ENCODE measurements at places on chromosomes 6 and 20.
A peak's percentile ranks its signal among the peaks of the same experiment; 100 is the strongest.

DNA sequence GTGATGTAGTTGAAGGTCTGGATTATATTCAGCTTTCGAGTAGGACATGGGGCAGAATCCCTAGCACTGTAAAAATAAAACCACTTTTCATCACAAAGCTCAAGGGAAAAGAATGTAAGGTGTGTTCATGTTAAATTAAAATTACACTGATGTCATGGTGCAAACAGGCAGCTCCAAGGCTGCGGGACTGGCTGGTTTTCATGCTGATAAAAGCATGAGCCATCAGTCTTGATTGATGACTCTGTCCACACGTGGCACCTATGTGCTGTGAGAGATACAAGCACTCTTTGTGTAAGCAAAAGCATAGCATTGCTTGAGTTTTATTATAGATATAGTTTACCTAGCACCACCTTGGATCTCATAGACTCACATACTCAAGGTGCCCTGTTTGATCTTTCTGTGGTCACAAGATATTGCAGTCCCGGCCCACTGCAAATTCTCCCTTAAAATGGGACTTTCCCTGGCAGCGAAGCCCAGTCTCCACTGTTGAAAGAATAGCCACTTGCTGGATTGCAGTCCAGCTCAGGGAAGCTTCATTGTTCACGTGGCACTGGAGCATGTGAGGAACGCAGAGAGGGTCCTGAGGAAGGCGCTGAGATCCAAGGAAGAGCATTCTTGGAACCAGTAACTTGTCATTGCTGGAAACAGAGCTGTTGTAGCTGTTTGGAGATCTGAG, 90.6 kb downstream of the TIAM2 start:
- peaks cover 32% of the 10 kb centered on the region for H3K4me1 ChIP-seq
- DNase-seq = no peak

DNA sequence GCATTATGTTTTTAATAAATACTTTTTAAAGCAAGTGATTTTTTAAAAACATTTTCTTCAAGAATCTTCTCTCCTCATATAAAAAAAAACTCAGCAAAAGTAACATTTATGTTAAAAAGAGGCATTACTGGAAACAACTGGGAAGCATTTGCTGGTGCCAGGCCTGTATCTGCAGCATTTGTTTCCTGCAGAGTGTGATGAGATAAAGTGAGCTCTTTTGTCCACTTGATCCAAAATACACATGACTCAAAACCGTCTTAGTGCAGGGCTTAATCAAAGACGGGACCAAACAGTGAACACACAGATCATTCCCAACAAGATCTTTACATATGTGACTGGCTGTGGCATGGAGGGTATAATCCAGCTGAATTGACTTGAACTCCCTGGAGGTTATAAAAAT, 28.3 kb upstream of the RIPPLY2 start:
- H3K27me3 ChIP-seq = no peaks in the 10 kb centered on the region
- no peak for DNase-seq
- H3K27ac ChIP-seq = no peak overlapping the region
- no peaks in the 10 kb centered on the region for H3K36me3 ChIP-seq

DNA sequence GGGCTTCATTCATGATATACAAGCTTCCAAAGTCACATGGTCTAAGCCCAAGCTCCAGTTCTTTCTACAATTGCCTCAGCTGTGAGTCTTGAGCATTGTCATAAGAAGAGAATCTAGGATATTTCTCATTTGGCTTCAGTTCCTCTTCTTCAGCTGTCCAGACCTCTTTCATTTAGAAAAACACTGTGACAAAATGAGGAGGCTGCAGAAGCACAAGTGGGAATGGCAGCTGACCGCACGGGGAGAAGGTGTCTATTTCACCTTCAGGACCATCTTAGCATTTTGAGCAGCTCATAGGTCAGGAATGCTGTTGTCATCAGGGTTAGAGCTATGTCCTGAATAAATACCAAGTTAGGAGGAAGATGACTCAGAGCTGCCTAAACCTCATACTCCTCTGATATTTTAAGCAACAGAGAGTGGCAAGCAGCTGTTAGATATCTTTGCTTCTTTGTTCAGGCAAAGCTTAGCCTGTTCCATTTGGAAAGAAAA, 390.1 kb upstream of the CITED2 start:
- peaks cover 15% of the 10 kb centered on the region for H3K4me1 ChIP-seq
- no peak for DNase-seq
- H3K36me3 ChIP-seq = no peaks in the 10 kb centered on the region
- no peaks in the 10 kb centered on the region for H3K27me3 ChIP-seq

DNA sequence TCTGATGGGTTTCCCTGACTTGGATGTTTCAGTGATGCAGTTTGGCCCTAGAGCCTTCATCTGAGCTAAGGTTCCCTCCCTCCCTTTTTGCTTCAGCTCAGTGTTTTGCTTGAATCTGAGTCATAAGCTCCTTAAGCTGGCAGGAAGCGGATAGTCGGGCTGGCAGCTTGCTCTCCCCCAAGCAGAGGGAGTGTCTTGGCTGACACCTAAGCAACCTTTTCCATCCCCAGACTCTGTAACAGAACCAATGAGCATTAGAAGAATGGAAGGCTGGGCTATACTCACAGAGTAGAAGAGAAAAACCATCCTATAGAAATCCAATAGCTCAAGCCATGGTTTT, 98.3 kb downstream of the HAO1 start:
- H3K27ac ChIP-seq = no peak overlapping the region
- peaks cover 10% of the 10 kb centered on the region for H3K27me3 ChIP-seq
- no peak overlapping the region for H3K4me3 ChIP-seq
- no peaks in the 10 kb centered on the region for H3K36me3 ChIP-seq
- DNase-seq = no peak

DNA sequence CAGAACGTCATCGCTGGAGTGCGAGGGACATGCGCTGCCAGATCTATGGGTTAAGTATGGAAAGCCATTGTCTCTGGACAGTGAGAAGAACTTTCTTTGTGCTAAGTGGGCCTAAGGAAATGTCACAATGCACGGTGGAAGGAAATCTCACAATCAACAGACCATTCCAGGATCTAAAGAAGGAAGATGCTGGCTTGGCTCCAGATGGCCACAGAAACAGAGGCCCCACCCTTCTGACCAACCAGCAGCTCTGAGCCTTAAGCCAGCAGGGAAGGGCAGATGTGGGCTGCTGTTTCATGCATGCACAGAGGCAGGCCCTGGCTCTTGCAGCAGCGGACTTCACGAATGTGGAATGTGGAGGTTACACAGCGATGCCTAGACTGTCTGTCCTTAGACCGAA, 156.3 kb downstream of the SOBP start:
- no peaks in the 10 kb centered on the region for H3K27me3 ChIP-seq
- H3K4me3 ChIP-seq = no peak overlapping the region
- no peaks in the 10 kb centered on the region for H3K4me1 ChIP-seq
- no peak for DNase-seq
- no peaks in the 10 kb centered on the region for H3K36me3 ChIP-seq

- H3K36me3 ChIP-seq = peaks cover 23% of the 10 kb centered on the region
- DNase-seq = no peak
- no peaks in the 10 kb centered on the region for H3K27me3 ChIP-seq
These were observed 34.5 kb upstream of the MPC1 start for GRCh38 chr6:166417285-166417691.

DNA sequence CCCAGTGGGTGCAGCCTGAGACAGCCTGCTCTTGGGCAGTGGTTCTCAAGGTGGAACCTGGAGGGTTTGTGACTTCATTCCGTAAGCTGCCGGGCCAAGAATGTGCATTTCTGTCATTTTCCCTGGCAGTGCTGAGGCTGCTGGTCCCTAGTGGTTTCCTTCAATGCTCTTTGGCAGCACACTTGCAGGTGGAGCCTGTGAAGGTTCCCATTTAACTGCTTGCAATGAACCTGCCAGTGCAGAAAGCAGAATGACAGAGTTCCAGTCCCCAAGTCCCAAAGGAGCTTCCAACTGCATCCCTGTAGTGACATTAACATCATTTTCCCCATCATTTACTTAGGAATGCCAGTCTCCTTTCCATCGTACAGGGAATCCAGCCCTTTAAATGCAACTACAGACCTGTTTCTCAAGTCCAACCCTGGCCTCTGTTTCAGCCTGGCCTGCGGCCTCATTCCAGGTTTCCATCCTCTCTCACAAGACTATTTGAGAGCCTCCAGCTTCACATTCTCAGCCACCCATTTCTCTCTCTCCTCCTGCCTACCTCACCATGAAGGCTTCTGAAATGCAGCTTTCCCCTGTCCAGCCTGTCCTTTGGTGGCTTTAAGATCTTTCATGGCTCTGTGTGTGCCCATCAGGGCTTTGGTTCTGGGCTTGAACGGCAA, 149.7 kb upstream of the GGTLC1 start:
- H3K36me3 ChIP-seq = no peaks in the 10 kb centered on the region
- H3K27ac ChIP-seq = no peak overlapping the region
- H3K4me1 ChIP-seq = peaks cover 3% of the 10 kb centered on the region
- no peaks in the 10 kb centered on the region for H3K27me3 ChIP-seq
- no peak for DNase-seq

GRCh38 chr6:159978291-159979135, 9.6 kb downstream of the IGF2R start:
- H3K4me1 ChIP-seq = peaks cover 45% of the 10 kb centered on the region
- peak overlapping the region; percentile 84 for H3K27ac ChIP-seq
- DNase-seq = no peak
- H3K4me3 ChIP-seq = no peak overlapping the region

- H3K4me1 ChIP-seq = no peaks in the 10 kb centered on the region
- peaks cover 26% of the 10 kb centered on the region for H3K27me3 ChIP-seq
- H3K36me3 ChIP-seq = no peaks in the 10 kb centered on the region
- no peak overlapping the region for H3K27ac ChIP-seq
- DNase-seq = peak; percentile 80
These were observed 278.4 kb downstream of the LRFN2 start for GRCh38 chr6:40308533-40309306.

DNA sequence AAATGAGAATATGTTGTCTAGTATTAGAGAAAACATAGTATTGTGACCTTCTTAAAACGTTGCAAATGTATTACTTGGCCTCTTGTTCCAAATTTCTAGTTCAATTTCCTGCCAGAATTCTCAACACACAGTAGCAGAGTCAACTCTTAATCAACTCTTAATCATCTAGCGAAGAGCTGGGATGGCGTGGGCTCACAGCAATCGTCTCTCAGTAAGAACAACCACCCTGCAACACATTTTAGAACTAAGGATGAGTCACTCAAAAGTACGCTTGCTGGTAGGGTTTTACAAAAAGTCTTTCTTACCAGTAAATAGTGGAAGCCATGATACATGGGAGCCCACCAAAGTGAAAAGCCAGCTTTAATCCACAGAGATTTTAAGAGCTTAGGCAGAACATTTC, 24.6 kb downstream of the GPR6 start:
- DNase-seq = no peak
- H3K4me3 ChIP-seq = no peak overlapping the region
- H3K27ac ChIP-seq = no peak overlapping the region
- H3K4me1 ChIP-seq = no peaks in the 10 kb centered on the region
- H3K27me3 ChIP-seq = peaks cover 21% of the 10 kb centered on the region

DNA sequence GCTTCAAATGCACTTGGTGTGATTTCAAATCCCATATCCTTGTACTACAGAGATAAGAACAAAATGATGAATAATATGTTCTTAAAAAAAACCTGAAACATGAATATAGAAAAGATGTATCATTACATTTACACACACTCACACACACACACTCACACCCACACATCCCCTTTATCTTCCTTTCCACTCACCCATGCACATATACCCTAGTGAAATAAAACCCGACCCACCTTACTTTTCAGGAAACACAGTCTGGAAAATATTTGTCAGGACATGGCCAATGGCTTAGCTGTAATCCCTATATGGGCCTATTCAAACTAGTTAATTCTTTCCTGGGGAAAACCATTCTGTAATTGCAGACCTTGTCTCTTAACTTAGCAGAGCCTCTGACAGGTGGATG, 60.8 kb upstream of the EDN1 start:
- peaks cover 10% of the 10 kb centered on the region for H3K4me1 ChIP-seq
- H3K4me3 ChIP-seq = no peak overlapping the region
- no peaks in the 10 kb centered on the region for H3K27me3 ChIP-seq
- no peak for DNase-seq
- no peak overlapping the region for H3K27ac ChIP-seq

- H3K27me3 ChIP-seq = no peaks in the 10 kb centered on the region
- H3K4me3 ChIP-seq = no peak overlapping the region
- no peaks in the 10 kb centered on the region for H3K4me1 ChIP-seq
- H3K27ac ChIP-seq = no peak overlapping the region
- DNase-seq = no peak
- no peaks in the 10 kb centered on the region for H3K36me3 ChIP-seq
These were observed 64.6 kb downstream of the RWDD2A start for GRCh38 chr6:83257791-83258190.

- no peak overlapping the region for H3K27ac ChIP-seq
- no peaks in the 10 kb centered on the region for H3K4me1 ChIP-seq
- peaks cover 5% of the 10 kb centered on the region for H3K27me3 ChIP-seq
- no peak overlapping the region for H3K4me3 ChIP-seq
These were observed 23.6 kb downstream of the HMGN4 start for GRCh38 chr6:26561533-26562466.

DNA sequence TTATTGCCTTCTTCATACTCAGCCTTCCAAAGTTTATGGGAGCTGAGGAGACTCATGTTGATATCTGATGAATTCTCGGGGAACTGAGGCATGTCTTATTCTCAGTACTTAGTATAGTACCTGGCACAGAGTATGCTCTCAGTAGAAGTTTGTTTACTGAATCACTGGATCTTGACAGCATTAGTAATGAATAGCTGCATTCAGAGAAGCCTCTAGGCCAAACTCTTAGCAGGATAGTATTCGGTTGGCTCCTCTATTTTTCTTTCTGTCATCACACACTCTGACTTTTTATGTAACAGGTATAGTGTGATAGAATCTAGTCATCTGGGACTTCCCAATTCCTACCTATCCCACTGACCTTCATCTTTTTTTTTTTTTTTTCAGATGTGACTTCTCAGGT, 566.4 kb upstream of the MAN1A1 start:
- H3K4me3 ChIP-seq = no peak overlapping the region
- no peaks in the 10 kb centered on the region for H3K4me1 ChIP-seq
- no peaks in the 10 kb centered on the region for H3K27me3 ChIP-seq
- no peaks in the 10 kb centered on the region for H3K36me3 ChIP-seq
- DNase-seq = no peak
- no peak overlapping the region for H3K27ac ChIP-seq

- no peaks in the 10 kb centered on the region for H3K36me3 ChIP-seq
- H3K27ac ChIP-seq = no peak overlapping the region
- H3K27me3 ChIP-seq = no peaks in the 10 kb centered on the region
- no peaks in the 10 kb centered on the region for H3K4me1 ChIP-seq
- DNase-seq = no peak
These were observed 40.7 kb upstream of the TBX18 start for GRCh38 chr6:84805145-84805544.

GRCh38 chr20:2706688-2707352, 14.2 kb downstream of the EBF4 start:
- no peak for DNase-seq
- H3K4me1 ChIP-seq = peaks cover 8% of the 10 kb centered on the region
- H3K27me3 ChIP-seq = peaks cover 5% of the 10 kb centered on the region
- peaks cover 1% of the 10 kb centered on the region for H3K36me3 ChIP-seq
- H3K27ac ChIP-seq = no peak overlapping the region

GRCh38 chr6:53065266-53066076, at the start of gene FBXO9:
Gene FBXO9 (plus strand): TSS chr6:53065404. CDS start chr6:53065790, 386 bp downstream.
- peak within 1 kb of the TSS; percentile 99 for H3K4me3 ChIP-seq
- peak within 1 kb of the TSS; percentile 99 for H3K27ac ChIP-seq
- H3K4me1 ChIP-seq = peaks cover 23% of the 10 kb centered on the region
- H3K36me3 ChIP-seq = peaks cover 2% of the 10 kb centered on the region
- DNase-seq = peak; percentile 60
